Left ventricle myocardium inferior (tissue), 1 donor: ENCODE measurements at places on chromosomes 4 and X. TPM values are rescaled to one million over a fixed set of nuclear protein-coding genes. Genes with fewer than 3 reads are reported as not detected.

The GSX2 gene
- not detected for total RNA-seq

- DNase-seq: no peak
Observed at GRCh38 chrX:109484886-109485285, 3.0 kb upstream of the GUCY2F start.

DNA sequence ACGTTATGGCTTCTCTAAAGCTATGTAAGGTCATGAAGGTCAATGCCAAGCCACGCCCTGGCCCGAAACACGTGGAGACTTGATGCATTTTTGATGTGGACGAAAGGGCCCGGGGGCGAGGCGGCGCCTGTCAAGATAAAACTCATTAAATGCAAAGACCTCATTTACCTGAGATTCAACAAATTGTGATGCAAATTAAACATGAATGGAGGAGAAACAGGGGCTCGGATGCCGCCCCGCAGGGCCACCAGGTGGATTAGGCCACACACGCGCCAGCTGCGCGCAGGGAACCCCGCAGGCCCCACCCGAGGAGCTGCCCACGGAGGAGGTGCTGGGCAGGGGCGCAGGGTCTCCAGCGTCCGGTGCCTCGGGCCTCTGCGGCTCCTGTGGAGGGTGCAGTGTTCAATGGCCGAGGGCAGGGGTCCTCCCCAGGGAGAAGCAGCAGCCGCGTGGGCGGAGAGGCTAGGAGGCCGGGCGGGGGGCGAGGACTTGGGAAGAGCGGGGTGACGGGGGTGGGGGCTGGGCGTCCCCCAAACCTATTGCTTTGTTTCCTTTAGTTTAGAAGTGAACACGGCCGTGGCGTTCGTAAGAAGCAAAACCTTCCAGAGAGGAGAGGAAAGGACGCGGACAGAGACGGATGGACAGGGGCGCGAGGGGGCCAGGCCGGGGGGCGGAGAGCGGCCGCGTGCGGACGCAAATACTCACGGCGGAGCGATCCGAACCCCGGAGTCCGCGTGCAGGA lies 40.4 kb downstream of the CPLX1 start:
- no peak for DNase-seq

- DNase-seq: no peak
Observed at GRCh38 chr4:113020966-113021365, 28.5 kb upstream of the ANK2 start.

GRCh38 chrX:75156531-75156945 lies 455 bp upstream of the ABCB7 start:
- no peak for DNase-seq

DNA sequence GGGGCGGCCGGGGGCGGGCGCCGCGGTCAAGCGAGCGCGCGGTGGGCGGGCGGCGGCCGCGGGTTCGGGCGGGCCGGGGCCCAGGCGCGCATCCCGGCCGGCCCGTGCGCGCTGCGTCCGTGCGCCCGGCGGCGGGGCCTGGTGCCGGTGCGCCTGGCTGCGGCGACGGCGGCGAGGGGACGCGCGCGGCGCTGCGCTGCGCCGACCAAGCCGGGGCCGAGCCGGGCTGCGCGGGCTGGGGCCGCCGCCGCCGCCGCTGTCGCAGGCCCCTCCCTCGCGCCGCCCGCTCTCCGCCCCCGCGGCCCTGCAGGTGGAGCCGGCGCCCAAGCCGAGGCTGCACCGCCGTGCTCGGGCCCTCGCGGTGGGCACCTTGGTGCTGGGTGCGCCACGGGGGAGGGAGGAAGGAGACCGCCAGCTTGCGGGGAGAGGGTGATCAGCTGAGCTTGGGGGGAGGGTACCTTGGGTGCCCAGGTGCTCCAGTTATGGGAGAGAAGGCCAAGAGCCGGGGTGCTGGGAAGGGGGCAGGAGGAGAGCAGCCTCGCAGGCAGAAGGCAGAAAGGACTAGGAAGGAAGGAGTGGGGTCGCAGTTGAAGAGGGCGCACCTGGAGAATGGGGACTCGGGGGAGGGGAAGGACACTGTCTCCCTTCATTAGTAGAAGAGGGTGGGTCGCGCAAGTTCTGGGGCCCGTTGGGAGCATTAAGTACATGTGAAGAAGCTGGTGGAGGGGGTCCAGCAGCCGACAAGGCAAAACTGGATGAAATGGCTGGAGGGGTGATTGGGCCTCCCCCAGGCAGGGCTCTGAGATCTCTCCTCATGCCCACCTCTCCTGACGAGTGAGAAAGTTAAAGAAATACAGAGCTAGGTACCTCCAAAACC lies at the start of gene PPP2R2C:
PPP2R2C (minus strand) TSS at position 228 of the 877 bp plus-strand sequence. CDS start 385 bp downstream, outside the sequence.
- no peak for DNase-seq

GRCh38 chr4:185217408-185217975 lies 8.1 kb downstream of the SNX25 start:
- no peak for DNase-seq

DNA sequence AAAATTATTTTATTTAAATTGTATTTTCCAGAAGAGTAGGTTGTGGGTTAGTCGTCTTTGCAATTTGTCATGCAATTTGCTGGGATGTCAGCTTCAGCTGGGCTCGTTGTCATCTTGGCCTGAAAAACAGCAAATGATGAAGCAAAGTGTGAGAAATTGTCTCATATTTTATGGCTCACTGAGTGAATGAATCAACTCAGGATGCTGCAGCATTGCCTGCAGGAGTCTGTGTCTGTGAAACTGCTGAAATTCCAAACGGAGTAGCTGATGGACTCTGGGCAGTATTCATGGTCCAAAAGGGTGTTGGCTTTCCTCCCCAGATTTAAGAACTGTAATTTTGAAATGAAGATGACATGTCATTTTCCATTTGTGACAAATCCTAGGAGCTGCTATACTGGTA lies 37.2 kb downstream of the CXCL8 start:
- DNase-seq: no peak

GRCh38 chr4:83821493-83821892 lies 285.6 kb downstream of the GPAT3 start:
- no peak for DNase-seq

- DNase-seq: no peak
Observed at GRCh38 chr4:87053802-87054767, 119.3 kb downstream of the AFF1 start.
